ENCODE measurements at places on chromosomes 6 and 20.

DNA sequence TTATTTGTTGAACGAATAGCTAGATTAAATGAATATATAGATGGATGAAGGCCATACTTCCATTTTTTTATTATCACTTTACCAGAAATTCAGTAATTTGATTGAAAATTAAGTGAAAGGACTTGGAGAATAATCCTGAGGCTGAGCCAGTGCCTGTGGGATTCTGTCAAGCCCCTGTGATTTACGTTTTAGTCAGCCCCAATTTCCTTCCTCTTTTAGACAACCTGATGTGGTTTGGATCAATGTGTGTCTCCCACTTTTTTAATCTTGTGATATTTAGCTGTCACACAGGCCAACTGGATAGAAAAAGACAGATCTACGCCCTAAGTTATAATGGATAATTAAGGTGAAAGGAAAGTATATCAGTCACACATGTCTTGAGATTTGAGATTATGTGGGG lies 188.8 kb downstream of the EDN1 start:
- no peak for DNase-seq

DNA sequence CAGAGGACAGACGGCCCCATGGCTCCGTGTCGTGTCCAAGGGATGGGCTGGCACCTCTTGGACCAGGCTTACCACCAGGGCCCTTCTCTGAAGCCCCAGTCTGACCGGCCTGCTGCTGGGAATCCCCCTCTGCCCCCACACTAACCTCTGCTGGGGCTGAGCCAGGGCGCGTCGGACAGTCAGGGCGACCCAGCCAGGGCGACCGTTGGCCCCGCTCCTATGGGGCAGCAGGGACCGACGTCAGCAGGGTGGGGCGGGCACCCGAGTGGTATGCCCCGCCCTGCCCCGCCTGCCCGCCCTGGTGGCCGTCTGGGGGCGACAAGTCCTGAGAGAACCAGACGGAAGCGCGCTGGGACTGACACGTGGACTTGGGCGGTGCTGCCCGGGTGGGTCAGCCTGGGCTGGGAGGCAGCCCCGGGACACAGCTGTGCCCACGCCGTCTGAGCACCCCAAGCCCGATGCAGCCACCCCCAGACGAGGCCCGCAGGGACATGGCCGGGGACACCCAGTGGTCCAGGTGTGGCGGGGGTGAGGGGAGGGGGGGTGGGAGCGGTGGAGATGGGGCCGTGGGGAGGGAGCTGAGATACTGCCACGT lies at the start of gene SLC17A9:
SLC17A9 (plus strand) TSS at position 337 of the 595 bp plus-strand sequence; CDS start at position 459, 122 bp downstream.
- DNase-seq: no peak

GRCh38 chr6:68229566-68229965 lies 405.5 kb upstream of the ADGRB3 start:
- no peak for DNase-seq

GRCh38 chr20:33803921-33804337 lies 7.2 kb upstream of the CHMP4B start:
- DNase-seq: no peak

- no peak for DNase-seq
Observed at GRCh38 chr6:79949233-79949632, 1.9 kb upstream of the ELOVL4 start.

DNA sequence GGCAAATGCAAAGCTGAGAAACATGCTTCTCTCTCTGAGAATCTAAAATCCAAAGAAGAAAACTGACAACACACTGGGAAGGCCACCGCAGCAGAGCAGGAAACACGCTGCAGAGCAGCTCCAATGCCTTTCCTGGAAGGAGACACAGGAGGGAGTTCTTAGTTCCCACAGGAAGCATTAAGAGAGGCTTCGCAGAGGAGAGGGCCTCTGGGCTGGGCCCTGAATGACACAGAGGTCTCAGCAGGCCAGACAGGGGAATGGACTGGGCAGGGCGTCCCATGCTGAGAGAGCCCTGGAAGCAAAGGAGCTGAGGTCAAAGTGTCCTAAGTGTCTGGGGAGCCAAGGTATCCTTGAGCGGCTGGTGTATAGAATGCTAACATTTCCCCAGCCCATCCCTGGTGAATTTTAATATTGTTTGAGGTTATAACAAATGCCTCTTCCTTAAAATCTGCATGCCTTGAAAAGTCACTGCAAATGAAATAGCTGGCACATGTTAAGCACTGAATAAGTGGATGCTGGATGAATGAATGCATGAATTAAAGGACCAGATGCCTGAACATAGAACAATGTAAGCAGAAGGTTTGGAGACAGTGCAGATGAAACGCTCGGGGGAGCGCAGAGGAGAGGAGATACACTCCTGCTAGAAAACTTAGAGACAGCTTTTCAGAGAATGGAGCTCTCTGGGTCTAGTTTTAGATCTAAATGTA lies 110.0 kb upstream of the SYNDIG1 start:
- no peak for DNase-seq

- no peak for DNase-seq
Observed at GRCh38 chr6:38836585-38836984, 121.5 kb downstream of the DNAH8 start.

Data from stimulated activated CD4-positive, alpha-beta T cell treated with anti-CD3 and anti-CD28 coated beads, Interleukin-15, amount 100 ng/mL, for 1 hour (primary cell).